ENCODE measurements at places on chromosomes 3 and 15. TPM values are rescaled to one million over a fixed set of nuclear protein-coding genes. Genes with fewer than 3 reads are reported as not detected.

DNA sequence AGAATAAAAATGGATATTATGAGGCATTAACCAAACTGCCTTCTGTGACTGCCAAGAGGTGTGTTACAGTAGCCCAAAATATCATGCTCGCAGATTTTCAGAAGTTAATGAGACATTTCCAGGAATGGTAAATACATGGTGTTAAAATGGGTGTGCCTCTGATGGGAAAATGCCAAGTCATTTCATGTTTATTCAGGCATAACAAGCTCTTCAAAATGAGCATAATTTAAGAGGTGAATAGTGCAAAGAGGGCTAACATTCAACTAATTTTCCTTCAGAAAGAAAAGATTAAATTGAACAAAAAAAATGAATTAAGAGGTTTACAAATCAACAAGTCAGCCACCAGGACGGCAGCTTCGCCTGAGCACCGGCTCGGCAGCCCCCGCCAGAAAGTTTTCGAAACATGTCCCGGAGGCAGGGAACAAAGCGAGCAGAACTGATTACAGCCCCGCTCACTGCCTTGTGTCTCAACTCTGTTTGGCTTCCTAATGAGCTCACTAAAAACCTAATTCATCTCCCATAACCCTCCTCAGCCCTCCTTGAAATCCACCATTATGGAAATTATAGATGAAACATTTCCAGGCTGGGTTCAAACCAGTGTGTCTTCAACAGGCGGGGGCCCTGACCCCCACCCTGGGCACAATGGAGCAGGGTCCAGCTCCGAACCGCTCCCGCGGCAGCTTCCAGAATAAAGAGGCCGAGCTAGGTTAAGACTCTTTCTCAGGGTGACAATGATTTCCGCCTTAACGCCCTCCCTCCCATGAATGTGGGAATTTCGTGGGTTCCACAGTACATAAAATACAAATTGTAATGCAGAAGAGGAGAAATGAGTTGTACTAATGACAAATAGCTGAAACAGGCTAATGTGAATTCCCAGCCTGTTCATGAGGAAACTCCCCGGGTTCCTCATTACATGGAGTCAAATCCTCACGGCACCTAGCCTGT is 43.9 kb downstream of the MEIS2 start:
- no peak for DNase-seq

The GOLGA8T gene
- total RNA-seq: 0.69 TPM

The MYRIP gene
- 46.5 TPM for total RNA-seq

The SHC4 gene
- total RNA-seq: 16.1 TPM

DNA sequence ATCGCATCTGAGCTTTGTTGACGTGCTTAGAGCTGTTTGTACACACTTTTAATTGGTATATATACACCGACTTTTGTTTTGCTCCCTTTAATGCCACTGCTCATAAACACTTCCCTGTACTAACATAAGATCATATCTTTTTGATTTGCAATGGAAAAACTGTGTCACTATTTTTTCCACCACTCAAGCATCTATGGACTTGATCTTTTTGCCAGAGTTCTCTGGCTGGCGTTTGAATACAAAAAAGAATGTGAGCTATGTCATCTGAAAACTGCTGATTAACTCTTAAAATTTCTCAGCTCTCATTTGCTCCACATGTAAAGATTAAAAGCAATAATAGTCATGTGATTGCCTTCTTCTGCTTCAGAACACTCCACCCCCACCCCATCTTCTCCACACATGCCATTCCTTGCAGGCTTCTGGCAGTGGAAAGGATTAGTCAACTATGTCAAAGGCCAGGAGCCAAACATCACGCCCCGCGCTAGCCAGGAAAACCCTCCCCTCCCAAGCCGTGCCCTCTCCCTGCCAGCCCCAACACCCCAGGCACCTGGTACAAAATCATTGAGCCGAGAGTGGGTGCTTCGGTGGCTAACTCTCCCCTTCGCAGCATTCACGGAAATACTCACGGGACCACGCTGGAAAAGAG is 123.4 kb upstream of the MEF2A start:
- DNase-seq: no peak
